Anterior cingulate cortex (tissue), 58 donors: ENCODE measurements at places on chromosomes 2 and 18.

DNA sequence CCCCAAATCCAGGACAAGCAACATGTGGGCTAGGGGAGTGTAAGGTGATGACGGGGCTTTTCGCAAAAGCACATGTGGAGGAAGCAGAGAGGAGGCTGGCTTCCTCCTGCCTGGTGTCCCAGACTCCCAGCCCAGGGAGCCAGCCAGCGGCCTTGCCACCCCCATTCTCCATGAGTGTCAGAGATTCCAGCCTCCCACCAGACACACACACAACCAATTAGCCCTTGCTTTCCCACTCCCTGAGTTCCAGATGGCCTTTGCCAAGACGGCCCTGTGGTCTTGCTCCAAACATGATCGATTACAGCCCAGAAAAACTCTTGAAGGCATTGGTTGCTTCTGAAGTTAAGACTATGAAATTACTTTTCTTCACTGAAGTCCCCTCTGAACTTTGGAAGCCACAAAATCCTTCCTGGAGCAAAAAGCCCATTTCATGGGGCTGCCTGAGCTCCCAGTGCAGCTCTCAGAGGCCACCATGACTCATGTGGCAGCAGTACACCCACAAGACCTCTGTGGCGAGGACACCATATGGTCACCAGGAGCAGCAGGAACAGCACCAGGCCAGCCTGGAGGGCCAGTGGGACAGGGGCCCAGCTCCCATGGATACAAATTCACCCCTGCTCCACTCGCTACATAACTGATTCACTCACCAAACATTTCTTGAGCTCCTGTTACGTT lies 69.1 kb upstream of the PID1 start:
- no peak for DNase-seq

GRCh38 chr2:168514692-168515091 lies 58.6 kb downstream of the CERS6 start:
- DNase-seq, result no peak

GRCh38 chr18:45107425-45107824 lies 426.7 kb downstream of the SETBP1 start:
- no peak for DNase-seq

DNA sequence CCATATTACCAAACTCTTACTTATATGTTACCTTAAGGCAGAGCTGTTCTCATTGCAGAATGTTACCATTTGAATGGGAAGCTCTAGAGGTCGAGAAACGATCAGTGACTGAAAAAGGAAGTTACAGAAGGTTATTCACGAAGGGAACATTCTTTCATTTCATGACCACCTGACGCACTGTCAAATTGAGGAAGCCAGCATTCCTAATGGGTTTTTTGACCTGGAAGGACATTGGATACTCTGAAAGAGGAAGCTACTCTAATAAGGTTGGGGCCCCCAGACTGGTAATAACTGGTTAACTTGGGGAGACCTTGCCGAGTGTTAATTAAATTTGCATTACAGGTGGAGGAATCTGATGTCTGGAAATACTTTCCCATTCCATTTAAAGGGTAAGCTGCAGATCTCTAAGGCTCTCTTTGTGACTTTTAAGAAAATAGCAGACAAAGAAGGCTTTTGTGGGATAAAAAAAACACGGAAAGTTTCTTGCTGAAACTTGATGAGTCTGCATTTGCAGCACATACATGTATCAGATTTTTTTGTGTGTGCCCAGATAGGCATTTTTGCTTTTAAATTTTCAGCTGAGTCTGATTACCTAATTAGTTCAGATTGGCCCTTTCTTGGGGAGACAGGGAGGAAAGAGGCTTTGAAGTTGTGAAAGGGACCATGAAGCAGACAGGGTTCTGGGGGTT lies 137.1 kb downstream of the LTBP1 start:
- no peak for DNase-seq

DNA sequence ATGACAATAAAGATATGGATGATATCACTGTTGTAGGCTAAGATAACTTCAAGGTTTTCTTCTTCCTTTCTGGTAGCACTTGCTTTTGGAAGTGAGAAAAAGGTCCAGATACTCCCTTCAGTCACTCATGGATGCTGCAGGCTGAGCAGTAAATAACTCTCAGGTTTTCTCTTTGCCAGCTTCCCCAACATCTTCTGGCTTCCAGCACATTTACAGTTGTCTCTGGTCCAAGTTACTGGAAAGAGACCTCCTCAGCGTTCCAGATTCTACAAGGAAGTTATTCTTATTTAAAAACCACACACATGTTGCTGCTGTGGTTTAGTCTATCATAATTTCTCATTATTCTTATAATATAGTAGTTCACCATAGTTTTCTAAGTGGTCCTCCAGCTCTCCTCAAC lies 383.4 kb downstream of the PLCL1 start:
- no peak for DNase-seq

DNA sequence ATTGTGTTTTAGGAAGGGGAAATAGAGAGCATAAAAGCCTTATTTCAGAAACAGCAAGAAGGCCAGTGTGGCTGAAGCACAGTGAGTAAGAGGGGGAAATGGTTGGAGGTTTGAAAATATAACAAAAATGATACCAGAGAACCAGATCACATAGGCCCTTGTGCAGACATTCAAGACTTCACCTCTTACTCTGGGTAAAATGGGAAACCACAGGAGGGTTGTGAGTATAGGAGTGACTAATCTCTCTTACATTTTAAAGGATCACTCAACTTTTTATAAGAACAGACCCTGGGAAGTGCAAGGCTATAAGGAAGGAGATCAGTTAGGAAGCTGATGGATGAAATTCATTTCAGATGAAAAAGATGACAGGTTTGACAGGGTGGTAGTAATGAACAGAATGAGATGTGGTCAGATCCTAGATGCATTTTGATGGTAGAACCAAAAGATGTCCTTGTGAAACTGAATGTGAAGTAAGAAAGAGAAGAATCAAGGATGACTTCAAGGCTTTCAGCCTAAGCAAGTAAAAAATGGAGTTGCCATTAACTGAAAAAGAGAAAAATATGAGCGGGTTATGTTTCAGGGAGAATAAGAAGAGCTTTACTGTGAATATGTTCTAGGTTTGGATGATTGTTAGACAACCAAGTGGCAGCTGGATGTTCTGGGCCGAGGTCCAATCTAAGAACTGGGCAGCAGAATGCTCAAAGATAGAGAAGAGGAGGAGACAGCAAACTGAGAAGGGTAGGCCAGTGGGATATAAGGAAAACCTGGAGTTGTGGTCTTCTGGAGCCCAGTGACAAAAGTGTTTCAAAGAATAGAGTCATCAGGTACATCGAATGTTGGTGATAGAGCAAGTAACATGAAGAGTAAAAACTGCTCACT lies 65.1 kb downstream of the USP40 start:
- DNase-seq, result peak; percentile 32

DNA sequence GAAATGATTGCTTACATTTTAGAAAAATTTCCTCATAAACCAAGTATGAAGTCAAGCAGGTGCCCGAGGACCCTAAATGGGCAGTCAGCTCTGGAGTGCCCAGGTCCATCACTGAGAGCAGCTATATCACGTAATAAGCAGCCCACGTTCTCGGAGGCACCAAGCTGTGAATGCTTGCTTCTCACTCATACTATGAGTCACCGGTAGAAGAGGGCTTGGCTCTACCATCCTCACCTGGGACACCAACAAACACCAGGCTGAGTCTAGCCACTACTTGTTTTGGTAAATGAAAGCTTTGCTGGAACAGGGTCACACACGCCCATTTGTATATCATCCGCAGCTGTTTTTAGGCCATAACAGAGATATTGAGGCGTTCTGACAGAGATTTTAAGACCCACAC lies 207.5 kb downstream of the SEPTIN10 start:
- DNase-seq, result no peak

- no peak for DNase-seq
Measured at GRCh38 chr18:10135302-10135926, 221.6 kb downstream of the VAPA start.

DNA sequence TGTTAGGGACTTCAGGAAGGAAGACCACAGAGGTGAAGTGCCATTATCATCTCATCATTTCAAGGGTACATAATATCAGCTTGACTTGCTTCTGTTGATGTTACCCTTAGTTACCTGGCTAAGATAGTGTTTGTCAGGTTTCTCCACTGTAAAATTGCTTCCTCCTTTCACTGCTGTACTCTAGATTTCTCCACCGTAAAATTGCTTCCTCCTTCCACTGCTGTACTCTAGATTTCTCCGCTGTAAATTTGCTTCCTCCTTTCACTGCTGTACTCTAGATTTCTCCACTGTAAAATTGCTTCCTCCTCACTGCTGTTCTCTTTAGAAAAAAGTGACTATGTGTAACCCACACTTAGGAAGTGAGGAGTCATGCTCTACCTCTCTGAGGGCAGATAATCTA lies 1460.3 kb downstream of the SUCLG1 start:
- no peak for DNase-seq
